ENCODE measurements at places on chromosomes 12 and 14.

DNA sequence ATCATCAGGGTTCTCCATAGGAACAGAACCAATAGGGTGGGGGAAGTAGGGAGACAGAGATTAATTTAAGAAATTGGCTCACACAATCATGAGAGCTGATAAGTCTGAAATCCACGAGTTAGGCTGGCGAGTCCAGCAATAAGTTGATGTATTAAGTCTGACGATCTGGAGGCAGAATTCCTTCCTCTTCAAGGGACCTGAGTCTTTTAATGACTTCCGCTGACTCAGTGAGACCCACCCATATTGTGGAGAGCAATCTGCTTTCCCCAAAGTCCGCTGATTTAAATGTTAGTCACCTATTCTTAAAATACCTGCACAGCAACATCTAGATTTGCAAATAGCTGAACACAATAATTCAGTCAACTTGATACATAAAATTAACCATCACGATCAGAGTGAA lies 97.8 kb downstream of the SPTSSA start:
- no peak for DNase-seq

DNA sequence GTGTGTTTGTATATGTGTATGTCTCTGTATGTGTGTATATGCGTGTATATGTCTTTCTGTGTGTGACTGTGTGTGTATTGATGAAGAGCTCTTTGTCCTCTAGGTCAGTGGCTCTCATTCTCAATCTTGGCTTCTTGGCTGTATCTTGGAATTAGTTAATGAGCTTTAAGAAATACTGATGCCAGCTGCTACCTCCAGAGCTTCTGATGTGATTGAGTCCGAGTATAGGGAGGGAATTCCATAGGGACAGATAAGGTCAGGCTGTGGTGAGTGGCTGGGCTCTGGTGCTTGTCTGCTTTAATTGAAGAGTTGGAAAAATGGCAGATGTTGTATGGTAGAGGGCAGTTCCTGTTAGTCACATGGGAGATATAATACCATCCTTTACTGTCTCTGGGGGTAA lies 140.1 kb downstream of the C12orf75 start:
- no peak for DNase-seq

GRCh38 chr14:99643343-99643742 lies 1.6 kb upstream of the HHIPL1 start:
- DNase-seq: no peak

- no peak for DNase-seq
Observed at GRCh38 chr12:119721306-119721705, 53.4 kb downstream of the PRKAB1 start.

GRCh38 chr12:124786061-124786964 lies 77.4 kb downstream of the SCARB1 start:
- DNase-seq: peak; percentile 88

GRCh38 chr12:64679487-64680001 lies 69.2 kb downstream of the RASSF3 start:
- no peak for DNase-seq

DNA sequence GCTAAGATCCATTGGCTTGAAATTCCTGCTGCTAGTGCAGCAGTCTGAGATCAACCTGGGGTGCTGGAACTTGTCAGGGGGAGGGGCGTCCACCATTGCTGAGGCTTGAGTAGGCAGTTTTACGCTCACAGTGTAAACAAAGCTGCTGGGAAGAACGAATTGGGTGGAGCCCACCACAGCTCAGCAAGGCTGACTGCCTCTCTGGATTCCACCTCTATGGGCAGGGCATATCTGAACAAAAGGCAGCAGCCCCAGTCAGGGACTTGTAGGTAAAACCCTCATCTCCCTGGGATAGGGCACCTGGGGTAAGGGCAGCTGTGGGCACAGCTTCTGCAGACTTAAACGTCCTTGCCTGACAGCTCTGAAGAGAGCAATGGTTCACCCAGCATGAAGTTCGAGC lies 191.7 kb downstream of the ALG10B start:
- DNase-seq: no peak

- DNase-seq: no peak
Observed at GRCh38 chr12:3604286-3604685, 113.3 kb downstream of the PRMT8 start.

DNA sequence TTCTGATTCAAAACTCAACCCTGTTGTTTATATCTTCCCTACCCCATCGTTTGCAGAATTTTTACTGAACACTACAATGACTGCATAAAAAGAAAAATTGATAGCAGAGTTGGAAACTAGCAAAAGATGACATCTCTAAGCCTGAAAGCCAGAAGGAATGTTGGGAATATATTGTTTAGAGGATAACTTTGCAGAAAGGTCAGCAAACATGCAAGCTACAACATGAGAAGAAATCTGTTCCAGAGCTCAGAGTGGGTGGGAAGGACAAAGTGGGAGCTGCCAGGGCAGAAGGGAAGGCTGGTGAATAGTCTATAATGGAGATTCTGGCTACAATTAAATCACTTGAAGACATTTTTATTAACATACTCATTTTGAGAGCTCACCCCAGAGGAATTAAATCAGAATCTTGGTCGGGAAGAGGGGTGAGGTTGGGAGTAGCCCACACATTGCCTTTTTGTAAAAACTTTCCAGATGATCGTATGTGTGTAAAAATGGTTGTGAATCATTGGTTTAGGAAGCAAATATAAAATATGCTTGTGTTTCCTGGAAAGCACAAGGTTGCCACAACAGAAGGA lies 574.8 kb downstream of the FLRT2 start:
- peak; percentile 3 for DNase-seq

DNA sequence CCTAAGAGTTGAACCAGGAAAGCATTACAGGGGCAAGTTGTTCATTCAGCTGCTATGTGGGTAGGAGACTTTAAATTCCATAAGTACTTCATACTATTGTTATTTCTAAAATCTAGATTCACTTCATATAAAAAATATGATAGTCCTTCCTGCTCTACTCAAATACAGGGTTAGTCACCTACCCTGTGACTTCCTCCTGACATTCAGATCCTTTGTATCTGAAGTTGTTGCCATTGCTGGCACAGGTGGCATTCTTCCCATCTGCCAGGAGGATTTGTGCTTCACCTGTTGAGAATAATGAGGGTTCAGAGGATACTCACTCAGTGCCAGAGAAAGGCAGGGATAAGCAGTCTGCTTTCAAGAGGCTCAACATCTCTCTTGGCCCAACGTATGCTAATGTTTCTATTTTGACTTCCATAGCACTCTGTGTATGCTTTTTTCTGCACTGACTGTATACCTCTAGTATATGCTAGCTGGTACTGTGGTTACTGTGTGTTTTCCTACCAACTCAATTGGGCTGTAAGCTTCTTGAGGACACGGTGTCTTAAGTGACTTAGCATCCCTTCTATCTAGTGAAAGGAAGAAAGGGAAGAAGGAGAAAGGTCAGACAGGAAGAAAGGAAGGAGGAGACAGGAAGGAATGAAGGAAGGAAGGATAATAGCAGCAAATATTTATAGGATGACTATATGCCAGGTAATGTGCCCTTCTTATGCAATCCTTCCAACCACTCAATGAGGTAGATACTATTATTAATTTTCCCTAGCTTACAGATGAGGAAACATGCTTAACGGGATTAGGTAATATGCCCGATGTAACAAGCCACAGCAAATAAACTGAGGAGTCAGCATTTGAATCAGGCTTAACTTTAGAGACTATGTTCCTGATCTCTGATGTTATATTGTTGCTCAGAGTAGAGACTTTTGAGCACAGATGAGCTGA lies 38.5 kb upstream of the FGF6 start:
- no peak for DNase-seq

- no peak for DNase-seq
Observed at GRCh38 chr12:65779946-65780345, 44.3 kb upstream of the HMGA2 start.

DNA sequence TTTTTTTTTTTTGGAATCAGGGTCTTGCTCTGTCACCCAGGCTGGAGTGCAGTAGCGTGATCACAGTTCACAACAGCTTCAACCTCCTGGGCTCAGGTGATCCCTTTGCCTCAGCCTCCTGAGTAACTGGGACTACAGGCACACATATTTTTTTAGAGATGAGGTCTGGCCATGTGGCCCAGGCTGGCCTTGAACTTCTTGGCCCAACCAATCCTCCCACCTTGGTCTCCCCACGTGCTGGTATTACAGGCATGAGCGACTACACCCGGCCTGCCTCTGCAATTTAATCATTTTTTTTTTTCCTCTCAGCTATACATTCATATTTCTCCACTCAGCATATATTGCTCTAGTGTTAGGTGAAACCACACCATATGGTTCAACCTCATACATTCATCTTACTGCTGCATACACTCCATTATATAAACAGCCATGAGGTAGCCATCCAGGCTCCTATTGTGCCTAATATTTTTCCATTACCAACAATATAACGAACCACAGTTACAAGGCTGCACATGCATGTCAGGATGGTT lies 7.1 kb downstream of the STX2 start:
- no peak for DNase-seq

DNA sequence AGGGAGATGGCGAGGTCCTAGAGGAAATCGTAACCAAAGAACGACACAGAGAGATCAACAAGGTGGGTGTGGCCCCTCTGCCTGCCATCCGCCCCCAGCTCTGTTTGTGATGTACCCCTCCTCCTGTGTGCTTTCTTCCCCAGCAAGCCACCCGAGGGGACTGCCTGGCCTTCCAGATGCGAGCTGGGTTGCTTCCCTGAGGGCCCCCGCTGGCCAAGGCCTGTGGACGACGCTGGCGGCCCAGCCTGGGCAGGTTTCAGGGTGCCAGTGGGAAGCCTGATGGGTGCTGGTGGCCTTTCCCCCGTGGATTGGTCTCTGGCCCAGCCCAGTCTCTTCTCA lies 2.0 kb downstream of the ARL6IP4 start:
- no peak for DNase-seq

DNA sequence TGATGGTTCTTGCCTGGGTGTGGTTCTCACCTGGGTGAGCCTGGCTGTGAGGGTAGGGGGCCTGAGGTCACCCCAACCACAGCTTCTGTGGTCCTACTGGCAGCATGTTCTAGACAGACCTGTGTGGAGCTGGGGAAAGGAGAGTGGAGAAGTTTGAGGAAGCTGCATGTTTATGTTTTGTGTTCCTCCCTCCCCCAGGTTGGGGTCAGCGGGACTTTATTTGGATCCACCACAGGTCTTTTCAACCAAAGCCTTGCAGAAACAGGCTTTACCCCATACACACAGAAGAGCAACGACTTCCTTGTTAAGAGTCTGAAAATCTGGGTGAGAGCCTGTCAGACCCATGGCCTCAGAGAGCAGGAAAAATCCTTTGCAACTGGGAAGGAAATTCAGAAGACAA lies 5.6 kb downstream of the CD9 start:
- DNase-seq: no peak

- no peak for DNase-seq
Observed at GRCh38 chr12:29160230-29160629, 11.2 kb downstream of the FAR2 start.

- no peak for DNase-seq
Observed at GRCh38 chr14:70931008-70931407, 23.7 kb downstream of the PCNX1 start.

- DNase-seq: no peak
Observed at GRCh38 chr14:55715889-55716288, 135.9 kb downstream of the KTN1 start.

DNA sequence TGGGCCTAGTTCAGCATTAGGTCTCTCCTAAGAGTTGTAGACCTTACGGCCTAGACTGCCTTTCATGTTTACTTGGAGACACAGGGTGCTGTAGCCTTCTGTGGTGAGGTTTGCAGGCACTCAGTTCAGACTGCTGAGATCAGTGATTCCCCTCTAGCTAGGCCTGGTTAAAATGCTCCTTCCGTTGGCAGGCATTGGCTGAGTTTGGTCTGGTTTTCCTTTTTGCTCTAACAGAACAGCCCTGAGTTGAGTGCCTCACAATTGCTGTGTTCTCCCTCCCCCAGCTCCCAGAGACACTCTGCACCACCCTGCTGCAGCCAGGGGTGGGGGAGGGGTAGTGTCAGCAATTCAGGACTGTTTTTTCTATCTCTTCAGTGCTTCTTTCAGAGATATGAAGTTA lies 178.9 kb upstream of the DYRK2 start:
- DNase-seq: no peak

GRCh38 chr12:93785249-93786010 lies 108.3 kb downstream of the CRADD start:
- DNase-seq: no peak

- no peak for DNase-seq
Observed at GRCh38 chr12:116880817-116881324, 370 bp downstream of the HRK start.

GRCh38 chr12:2640709-2641108 lies 154.1 kb upstream of the FKBP4 start:
- DNase-seq: no peak

DNA sequence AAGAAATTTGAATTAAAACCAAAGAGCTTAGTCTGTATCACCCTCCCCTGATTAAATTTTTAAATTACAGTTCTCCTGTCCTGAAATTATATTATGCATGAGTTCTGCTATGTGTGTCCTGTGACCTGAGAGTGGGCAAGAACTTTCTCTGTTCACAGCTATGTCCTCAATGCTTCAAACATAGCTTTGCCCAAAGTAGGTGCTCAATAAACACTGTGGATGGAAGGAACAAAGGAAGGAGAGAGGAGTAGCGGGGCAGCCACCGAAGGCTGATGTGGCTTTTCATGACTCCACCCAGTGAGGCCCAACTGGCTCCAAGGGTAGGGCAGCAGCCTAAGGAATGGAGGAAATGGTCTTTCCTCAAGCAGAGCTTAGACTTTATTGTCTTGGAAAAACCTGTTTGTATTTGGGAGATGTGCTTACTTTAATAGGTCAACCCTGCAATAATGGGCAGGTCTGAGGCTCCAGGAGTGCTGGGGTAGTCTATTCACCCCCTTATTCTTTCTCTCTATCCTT lies 7.6 kb upstream of the MARK3 start:
- DNase-seq: no peak

DNA sequence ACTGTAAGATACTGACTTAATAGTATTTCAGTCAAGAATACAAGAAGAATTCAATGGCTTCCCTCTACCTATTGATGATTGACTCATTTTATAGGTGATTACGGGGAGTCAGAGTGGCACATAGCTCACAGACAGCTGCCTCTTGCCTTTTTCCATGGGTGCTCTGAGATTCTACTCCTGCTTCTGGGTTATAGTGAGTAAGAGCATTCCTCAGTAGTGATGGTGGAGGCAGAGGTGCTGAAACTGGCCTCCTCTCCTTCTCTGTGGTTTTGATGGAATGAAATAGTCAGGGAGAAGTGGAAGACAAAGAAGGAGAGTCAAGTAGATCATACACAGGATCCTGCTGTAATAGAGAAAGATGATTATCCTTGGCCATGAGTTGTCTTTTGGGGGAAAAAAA lies 438.2 kb upstream of the FAR2 start:
- no peak for DNase-seq

DNA sequence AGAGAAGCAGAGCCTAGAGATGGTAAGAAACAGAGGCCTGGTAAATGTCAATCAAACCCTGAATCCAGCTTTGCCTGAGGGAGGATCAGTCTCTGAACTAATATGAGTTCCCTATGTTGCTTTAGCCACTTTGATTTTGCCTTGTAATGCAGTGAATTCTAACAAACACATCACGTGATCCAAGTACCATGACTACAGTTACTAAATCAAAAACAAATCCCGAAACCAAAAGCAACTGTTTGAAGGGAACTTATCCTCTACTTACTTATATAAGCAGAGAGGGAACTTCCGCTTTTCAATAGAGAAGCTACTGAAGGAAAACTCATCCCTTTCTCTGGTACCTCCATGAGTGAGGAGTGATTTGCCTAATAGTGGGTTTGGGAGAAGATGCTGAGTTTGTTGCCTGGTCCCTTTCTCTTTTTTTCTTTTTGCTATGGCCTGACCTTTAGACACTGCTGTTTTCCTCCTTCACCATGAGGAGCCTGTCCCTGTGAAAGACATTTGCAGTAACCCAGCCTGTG lies 7.7 kb upstream of the PPTC7 start:
- DNase-seq: no peak

- no peak for DNase-seq
Observed at GRCh38 chr12:26678697-26679660, 154.0 kb downstream of the ITPR2 start.

All from right renal pelvis (tissue), 4 donors.